ENCODE measurements at places on chromosomes 7 and 10. TPM values are rescaled to one million over a fixed set of nuclear protein-coding genes. Genes with fewer than 3 reads are reported as not detected.

GRCh38 chr10:113216102-113216501 lies 266.1 kb downstream of the TCF7L2 start:
- no peak for DNase-seq
- H3K4me1 ChIP-seq = no peaks in the 10 kb centered on the region
- no peak overlapping the region for H3K4me3 ChIP-seq
- H3K27me3 ChIP-seq = peaks cover 4% of the 10 kb centered on the region

GRCh38 chr7:157471259-157472125 lies 134.7 kb downstream of the DNAJB6 start:
- H3K4me1 ChIP-seq = peaks cover 22% of the 10 kb centered on the region
- peak overlapping the region; percentile 83 for H3K27ac ChIP-seq
- peaks cover under 1% of the 10 kb centered on the region for H3K27me3 ChIP-seq

CHCHD3 gene
- 69.3 TPM for total RNA-seq

GRCh38 chr7:103932389-103932788 lies 57.1 kb downstream of the RELN start:
- DNase-seq = no peak
- no peaks in the 10 kb centered on the region for H3K27me3 ChIP-seq
- no peak overlapping the region for H3K4me3 ChIP-seq
- H3K4me1 ChIP-seq = no peaks in the 10 kb centered on the region
- no peak overlapping the region for H3K27ac ChIP-seq

DNA sequence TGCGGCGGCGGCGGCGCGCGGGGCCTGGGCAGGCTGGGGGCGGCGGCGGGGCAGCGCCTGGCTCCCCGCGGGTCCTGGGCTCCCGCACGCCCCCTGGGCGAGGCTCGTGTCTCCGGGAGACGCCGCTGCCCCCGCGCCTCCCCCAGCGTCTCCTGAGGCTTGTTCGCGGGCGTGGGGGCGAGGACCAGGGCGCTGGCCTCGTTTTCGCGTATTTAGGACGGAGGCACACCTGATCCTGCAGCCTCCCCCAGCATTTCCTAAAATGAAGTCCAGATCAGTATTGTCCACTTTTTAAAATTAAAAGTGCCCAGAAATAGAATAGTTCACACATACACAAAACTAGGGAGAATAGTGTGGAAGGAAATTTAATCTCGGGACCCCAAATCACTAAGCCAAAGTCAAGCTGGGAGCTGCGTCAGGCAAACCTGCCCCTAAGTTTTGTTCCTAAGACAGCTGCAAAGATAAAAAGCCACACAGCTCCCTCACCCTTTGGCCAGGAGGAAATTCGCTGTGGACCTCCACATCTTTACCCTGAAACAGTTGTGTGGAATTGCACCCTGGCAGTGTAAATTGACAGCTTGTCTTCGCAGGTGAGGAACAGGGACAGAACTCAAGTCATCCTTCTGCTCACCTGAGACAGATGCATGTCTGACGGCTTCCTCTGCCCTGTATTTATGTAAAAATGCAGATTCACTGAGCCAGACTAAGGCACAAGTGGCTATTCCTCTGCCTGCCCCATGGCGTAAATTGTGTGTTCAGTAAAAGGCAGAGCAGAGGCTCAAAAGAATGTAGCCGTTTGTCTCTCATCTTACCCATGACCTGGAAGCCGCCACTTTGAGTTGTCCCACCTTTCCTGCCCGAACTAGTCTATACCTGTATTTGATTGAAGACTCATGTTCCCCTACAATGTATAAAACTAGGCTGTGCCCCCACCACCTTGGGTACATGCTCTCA lies 740 bp downstream of the GALNT11 start:
- peaks cover 4% of the 10 kb centered on the region for H3K27me3 ChIP-seq
- H3K4me1 ChIP-seq = peaks cover 27% of the 10 kb centered on the region
- DNase-seq = no peak

DNA sequence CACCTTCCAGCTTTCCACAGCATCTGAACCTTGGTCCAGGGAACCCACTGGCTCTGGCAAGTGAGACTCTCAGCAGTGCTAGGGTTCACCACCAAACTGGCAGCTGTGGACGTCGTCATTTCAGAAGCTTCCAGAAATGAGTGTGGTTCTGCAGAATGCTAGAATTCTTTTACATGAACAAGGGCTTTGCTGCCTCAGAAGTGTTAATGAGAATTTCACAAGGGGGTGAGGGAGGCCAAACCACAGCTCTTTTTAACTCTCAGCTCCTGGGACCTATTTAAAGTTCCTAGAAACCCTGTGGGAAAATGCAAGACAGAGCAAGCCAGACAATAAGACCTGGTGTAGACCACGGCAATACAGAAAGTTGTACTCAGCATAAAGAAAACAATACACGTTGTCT lies 129.3 kb upstream of the BET1 start:
- H3K27me3 ChIP-seq = peaks cover 1% of the 10 kb centered on the region
- DNase-seq = no peak
- H3K27ac ChIP-seq = no peak overlapping the region
- H3K4me3 ChIP-seq = no peak overlapping the region
- H3K4me1 ChIP-seq = no peaks in the 10 kb centered on the region

- H3K36me3 ChIP-seq = peaks cover 43% of the 10 kb centered on the region
- H3K27me3 ChIP-seq = no peaks in the 10 kb centered on the region
- peak overlapping the region; percentile 66 for H3K4me3 ChIP-seq
- H3K4me1 ChIP-seq = peaks cover 65% of the 10 kb centered on the region
- peak overlapping the region; percentile 80 for H3K27ac ChIP-seq
These were observed 16.3 kb downstream of the PRKCQ start for GRCh38 chr10:6563731-6564130.

GRCh38 chr10:58588673-58589265 lies 76.1 kb downstream of the BICC1 start:
- no peaks in the 10 kb centered on the region for H3K36me3 ChIP-seq
- no peaks in the 10 kb centered on the region for H3K27me3 ChIP-seq
- no peaks in the 10 kb centered on the region for H3K4me1 ChIP-seq
- DNase-seq = no peak
- H3K27ac ChIP-seq = no peak overlapping the region
- no peak overlapping the region for H3K4me3 ChIP-seq

GRCh38 chr7:103717574-103717973 lies 271.6 kb upstream of the SLC26A5 start:
- H3K36me3 ChIP-seq = no peaks in the 10 kb centered on the region
- H3K4me3 ChIP-seq = no peak overlapping the region
- H3K4me1 ChIP-seq = no peaks in the 10 kb centered on the region
- H3K27ac ChIP-seq = no peak overlapping the region
- no peak for DNase-seq

GRCh38 chr10:126392068-126392467 lies 3.8 kb upstream of the ADAM12 start:
- no peak overlapping the region for H3K4me3 ChIP-seq
- H3K27me3 ChIP-seq = peaks cover 12% of the 10 kb centered on the region
- peaks cover 2% of the 10 kb centered on the region for H3K36me3 ChIP-seq
- no peak overlapping the region for H3K27ac ChIP-seq
- no peak for DNase-seq
- H3K4me1 ChIP-seq = peaks cover 2% of the 10 kb centered on the region

DNA sequence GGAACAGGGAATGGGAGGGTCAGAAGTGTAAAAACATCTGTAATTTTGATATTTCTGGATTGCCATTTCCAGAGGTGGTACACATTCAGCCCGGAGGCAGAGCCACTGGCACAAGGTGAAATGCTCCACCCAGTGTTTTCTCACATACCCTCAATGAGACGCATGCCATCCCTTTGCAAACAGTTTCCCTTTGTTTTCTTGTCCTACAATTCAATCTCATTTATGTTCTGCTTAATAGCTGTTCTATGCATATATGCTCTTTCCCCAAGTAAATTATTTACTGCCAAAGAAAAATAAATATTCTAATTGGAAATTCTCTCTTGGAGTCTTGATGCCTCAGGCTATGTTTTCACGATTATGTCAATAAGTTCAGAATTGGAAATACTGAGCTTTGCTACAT lies 369.7 kb upstream of the AKR1E2 start:
- H3K36me3 ChIP-seq = no peaks in the 10 kb centered on the region
- no peak overlapping the region for H3K4me3 ChIP-seq
- peaks cover 14% of the 10 kb centered on the region for H3K27me3 ChIP-seq
- no peak for DNase-seq
- no peaks in the 10 kb centered on the region for H3K4me1 ChIP-seq
- H3K27ac ChIP-seq = no peak overlapping the region

- H3K4me1 ChIP-seq = peaks cover 3% of the 10 kb centered on the region
- no peak overlapping the region for H3K27ac ChIP-seq
- no peaks in the 10 kb centered on the region for H3K36me3 ChIP-seq
- H3K4me3 ChIP-seq = no peak overlapping the region
These were observed 24.5 kb downstream of the FAM171A1 start for GRCh38 chr10:15346440-15347141.

DOCK1 gene
- 0.59 TPM for total RNA-seq

GPR37 gene
- total RNA-seq = not detected

- no peak overlapping the region for H3K4me3 ChIP-seq
- H3K4me1 ChIP-seq = peaks cover 6% of the 10 kb centered on the region
- no peak for DNase-seq
- no peaks in the 10 kb centered on the region for H3K36me3 ChIP-seq
- H3K27me3 ChIP-seq = no peaks in the 10 kb centered on the region
These were observed 89.8 kb downstream of the MBL2 start for GRCh38 chr10:52682766-52683165.

DPP6 gene
- total RNA-seq = not detected

DNA sequence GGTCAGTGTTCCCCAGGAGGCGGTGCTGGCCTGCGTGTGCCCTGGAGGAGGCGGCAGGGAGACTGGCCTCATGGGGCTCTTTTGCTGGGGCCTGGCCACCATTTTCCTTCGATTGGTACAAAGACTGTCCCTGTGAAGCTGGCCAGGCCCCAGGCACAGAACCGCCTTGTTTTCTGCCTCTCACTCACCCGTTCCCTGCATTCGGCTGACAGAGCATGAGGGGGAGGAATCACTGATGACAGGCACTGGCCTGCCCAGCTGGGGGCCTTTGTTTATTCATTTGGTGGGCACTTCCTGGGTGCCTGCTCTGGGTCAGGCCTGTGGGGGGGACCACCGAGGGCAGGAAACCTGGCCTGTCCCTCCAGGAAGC lies 139.2 kb downstream of the FAM53B start:
- H3K27ac ChIP-seq = no peak overlapping the region
- H3K36me3 ChIP-seq = no peaks in the 10 kb centered on the region
- no peaks in the 10 kb centered on the region for H3K4me1 ChIP-seq
- peaks cover 7% of the 10 kb centered on the region for H3K27me3 ChIP-seq

SPDYE2B gene
- total RNA-seq = not detected

- H3K27ac ChIP-seq = no peak overlapping the region
- no peak for DNase-seq
- no peaks in the 10 kb centered on the region for H3K27me3 ChIP-seq
- H3K4me1 ChIP-seq = no peaks in the 10 kb centered on the region
- H3K36me3 ChIP-seq = no peaks in the 10 kb centered on the region
- H3K4me3 ChIP-seq = no peak overlapping the region
These were observed 295.4 kb upstream of the FZD8 start for GRCh38 chr10:35937546-35937945.

GRCh38 chr7:138564365-138564764 lies 104.3 kb downstream of the TRIM24 start:
- H3K36me3 ChIP-seq = peaks cover 90% of the 10 kb centered on the region
- no peak overlapping the region for H3K27ac ChIP-seq
- no peaks in the 10 kb centered on the region for H3K27me3 ChIP-seq
- no peaks in the 10 kb centered on the region for H3K4me1 ChIP-seq

DNA sequence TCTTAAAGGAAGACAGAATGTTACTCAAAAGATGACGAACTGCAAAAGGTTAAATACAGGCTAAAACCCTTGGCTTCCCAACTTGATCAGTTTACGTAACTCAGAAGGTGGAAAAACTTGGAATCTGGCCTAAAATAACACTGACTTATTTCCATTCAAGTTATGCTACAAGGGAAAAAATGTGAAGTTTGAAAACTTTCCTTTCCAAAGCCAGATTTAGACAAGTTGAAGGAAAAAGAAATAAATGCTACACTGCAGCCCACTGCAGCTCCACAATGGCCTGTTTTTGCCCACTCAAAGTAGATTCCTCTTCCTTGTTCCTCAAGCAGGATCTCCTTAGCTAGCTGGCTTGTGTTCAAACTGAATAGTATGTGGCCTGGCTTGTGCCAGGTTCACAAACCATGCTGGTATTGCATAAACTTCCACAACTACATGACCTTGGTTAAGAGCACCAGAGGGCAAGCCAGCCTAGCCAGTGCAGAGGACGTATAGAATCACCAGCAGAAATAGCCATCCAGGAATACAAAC lies 166.2 kb downstream of the CPEB3 start:
- H3K4me1 ChIP-seq = no peaks in the 10 kb centered on the region
- no peaks in the 10 kb centered on the region for H3K36me3 ChIP-seq
- H3K27ac ChIP-seq = no peak overlapping the region
- no peaks in the 10 kb centered on the region for H3K27me3 ChIP-seq

ZNF3 gene
- 23.6 TPM for total RNA-seq

GRCh38 chr10:86327954-86328725 lies 38.5 kb downstream of the GRID1 start:
- peaks cover 10% of the 10 kb centered on the region for H3K27me3 ChIP-seq
- H3K4me1 ChIP-seq = no peaks in the 10 kb centered on the region
- no peak for DNase-seq
- no peak overlapping the region for H3K4me3 ChIP-seq

DNA sequence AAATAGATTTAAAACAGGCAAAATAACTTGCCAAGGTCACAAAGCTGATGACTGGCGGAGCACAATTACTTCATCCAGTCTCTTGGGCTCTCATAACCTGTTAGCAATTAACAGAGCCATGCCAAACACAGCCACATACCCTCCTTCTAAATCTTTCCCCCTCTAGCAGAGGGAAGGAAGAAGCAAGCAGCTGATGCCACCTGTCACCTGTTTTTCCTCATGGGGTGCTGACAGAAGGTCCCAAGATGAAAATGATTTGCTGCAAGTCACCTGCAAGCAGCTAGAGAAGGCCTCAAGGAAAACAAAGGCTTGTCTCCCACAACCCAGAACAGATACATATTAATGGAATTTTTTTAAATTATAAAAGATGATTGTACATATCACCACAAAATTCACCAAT lies 117.8 kb downstream of the GFRA1 start:
- H3K36me3 ChIP-seq = no peaks in the 10 kb centered on the region
- H3K27ac ChIP-seq = no peak overlapping the region
- no peak for DNase-seq
- no peaks in the 10 kb centered on the region for H3K4me1 ChIP-seq
- no peak overlapping the region for H3K4me3 ChIP-seq

Measured in activated T-helper 2 cell treated with anti-CD3 and anti-CD28 coated beads, Interferon-gamma antibody, Interleukin-2, Interleukin-4, amounts not matched to agents 10 μg/mL and 5 μg/mL and 100 μg/mL, durations not matched to agents 14 hours and 24 hours and 36 hours (primary cell).